ENCODE measurements at places on chromosomes 5 and 9.

DNA sequence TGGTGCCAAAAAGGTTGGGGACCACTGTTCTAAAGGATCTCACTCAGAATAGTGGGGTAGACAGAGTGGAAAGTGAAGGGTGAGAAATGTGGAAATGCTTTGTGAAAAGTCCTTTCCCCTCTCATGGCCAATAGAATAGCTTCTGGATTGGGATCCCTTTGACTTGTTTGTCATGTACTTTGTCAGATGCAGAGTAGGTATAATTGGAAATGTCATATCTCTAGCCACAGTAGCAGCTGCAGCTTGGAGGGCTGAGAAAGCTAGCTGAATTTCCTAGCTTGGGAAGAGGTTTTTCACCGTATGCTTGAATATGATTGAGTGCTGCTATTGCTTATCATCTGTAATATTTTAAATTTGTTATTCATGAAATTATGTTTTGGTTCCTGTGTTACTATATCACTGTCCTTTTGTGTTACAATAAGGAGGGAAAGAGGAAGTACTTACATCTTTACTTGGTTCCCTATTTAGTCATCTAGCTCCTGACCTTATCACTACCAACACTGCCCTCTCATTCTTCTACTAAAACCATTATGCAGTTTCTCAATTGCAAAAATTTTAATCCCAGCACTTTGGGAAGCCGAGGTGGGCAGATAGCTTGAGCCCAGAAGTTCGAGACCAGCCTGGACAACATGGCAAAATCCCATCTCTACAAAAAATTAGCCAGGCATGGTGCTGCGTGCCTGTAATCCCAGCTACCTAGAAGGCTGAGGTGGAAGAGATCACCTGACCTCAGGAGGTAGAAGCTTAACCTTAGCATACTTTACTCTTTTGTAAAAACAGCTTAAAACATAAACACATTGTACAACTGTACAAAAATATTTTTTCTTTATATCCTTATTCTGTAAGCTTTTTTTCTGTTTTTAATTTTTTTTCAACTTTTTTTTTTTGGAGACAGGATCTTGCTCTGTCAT, 12.4 kb downstream of the SLC30A5 start:
- DNase-seq: no peak

- peak; percentile 57 for DNase-seq
Measured at GRCh38 chr5:130050585-130050984, 146.3 kb downstream of the CHSY3 start.

DNA sequence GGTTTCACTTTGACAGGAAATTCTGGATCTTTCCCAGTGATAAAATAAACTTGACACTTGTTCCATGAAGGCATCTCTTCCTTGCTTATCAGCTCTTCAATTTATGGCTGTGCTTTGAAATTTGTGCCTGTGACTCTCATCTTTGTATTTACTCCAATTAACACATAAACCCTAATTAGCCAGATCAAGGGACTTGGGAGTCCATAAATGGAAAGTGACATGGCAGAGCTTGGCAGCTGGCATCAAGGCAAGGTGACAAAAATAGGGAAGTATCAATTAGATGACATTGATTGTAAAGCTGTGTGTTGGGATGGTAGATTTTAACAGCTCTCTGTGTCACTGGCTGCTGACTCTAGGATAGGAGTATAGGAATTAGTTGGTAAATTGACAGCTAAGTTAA, 133.9 kb downstream of the PBX3 start:
- no peak for DNase-seq

DNA sequence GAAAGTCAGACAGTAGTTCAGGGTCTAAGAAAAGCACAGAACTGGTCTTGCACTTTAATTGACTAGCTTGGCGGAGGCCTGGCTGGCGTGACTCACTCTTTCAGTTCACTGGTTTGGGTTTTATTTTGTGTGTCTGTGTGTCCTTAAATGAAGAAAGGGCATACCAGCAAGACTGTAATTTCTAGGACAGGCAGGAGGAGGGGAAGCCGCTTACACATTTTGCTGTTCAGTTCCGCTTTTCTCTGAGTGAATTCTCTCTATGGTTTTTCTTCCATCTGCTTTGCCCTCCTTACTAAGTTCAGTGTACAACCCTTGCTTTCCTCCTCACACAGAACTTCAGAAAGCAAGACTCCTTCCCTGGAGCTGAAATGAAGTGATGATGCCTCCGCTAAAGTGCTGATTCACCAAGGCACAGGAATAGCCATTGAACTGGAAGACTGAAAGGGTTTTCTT, 150.8 kb downstream of the MEF2C start:
- peak; percentile 15 for DNase-seq

GRCh38 chr5:59591162-59591561, 302.4 kb downstream of the PDE4D start:
- DNase-seq: no peak
